ENCODE measurements at places on chromosomes 16 and 17. TPM values are rescaled to one million over a fixed set of nuclear protein-coding genes. Genes with fewer than 3 reads are reported as not detected.

DNA sequence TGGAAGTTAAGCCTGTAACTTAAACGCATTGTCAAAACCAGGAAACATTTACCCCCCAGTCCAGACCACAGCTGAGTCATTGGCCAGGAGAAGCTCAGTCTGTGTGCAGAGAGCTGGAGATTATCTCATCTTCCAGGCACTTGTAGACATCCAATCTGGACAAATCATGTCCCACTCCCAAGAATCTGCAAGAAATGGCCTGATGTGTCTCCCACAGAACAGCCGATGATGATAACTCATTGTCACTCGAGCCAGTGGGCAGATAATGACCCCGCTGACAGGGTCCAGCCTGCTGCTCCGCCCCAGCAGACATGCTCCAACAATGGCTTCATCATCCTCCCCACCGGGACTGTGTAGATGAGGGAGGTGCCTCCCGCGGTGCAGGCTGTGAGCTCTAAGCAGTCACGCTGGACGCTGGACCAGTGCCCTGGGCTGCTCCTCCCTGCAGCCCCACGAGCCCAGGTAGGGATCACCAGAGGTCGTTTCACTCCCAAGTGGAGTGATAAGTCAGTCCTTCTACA is 322.5 kb downstream of the C16orf95 start:
- DNase-seq = no peak

DNA sequence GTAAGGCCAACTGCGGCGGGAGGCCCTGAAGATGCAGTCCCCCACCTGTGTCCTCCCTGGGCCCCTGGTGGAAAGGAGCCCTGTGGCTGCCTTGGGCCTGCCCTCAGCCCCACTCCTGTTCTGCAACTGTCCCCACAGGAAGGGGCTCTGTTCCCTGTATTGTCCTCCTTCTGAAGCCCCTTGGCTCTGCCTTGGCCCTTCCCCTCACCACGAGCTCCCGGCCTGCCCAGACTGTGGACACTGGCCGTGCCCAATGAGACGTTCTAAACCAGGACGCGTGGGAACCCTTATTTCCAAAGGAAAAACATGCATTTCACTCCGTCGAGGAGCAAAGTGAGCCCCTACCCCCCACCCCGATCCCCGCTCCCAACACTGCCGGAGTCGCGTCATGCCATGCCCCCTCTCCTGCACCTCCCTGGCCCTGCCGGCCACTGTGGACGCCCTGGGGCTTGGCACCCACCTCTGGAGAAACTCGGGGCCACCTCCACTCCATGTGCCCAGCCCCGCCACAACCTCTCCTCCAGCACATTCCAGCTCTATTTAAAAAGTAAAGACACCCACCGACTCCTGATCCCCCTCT is 13.5 kb upstream of the PNPO start:
- DNase-seq = no peak

NUPR1 gene
- total RNA-seq = 232 TPM

KRTAP9-2 gene
- not detected for total RNA-seq
